Activated CD4-positive, alpha-beta T cell treated with anti-CD3 and anti-CD28 coated beads for 24 hours (primary cell): ENCODE measurements at places on chromosomes 1 and 21.

GRCh38 chr1:16191309-16191708 is 21.1 kb downstream of the ARHGEF19 start:
- no peak for DNase-seq

DNA sequence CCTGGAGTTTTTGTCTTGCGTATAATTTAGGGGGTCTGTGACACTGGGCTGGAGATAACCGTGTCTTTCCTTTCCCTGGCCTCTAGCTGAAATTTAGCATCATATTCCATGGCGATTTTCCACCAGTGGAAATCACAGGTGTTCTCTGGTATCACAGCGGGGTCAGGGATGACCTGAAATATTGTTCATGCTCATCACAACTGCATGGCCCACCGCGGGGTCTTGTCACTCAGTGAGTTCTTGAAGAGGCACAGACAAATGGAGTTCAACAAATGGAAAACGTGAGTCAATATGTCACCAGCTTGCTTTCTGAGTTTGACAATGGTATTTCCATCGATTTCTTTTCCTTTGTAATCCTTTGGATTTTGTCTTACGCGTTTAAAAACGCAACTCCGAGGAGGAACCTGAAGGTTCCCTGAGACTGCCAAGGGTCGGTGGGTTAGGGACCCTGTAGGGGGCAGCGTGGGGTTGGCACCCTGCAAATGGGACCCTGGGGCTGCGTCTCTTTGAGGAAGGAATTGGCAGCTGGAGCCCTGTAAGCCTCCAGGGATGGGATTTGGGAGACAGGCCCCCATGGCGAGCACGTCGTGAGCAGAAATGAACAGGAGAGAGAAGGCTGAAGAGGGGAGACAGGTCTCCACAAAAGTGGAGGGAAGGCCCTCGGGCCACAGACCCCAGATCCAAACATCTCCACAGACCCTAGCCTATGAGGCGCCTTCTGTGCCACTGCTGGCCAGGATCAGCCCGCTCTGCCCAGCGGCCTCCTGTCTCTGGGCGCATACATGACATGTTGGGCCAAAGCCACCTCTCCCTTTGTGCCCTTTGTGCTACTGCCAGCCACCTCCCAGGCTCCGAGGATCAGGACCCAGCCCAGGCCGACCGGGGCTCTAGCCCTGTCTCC is 32.1 kb upstream of the RUNX3 start:
- DNase-seq, result no peak

GRCh38 chr1:229121845-229122436 is 149.0 kb upstream of the RAB4A start:
- DNase-seq, result no peak

DNA sequence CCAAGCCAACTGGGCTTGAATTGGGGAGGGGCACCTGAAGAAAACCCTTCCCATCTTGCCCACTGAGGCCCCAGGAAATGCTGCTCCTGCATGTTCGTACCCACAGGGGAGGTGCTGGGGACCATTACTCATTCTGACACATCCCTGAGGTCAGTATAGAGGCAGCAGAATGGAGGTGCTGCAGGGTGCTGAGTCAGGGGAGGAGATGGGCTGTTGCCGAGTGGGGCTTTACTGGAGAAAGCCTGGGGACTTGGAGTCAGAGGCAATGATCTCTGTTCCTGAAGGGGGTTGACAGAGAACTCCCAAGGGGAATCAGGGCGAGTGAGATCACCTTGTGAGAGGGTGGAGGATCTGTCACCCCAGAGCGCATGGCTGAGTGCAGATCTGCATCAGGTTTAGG is 40.2 kb upstream of the KCNA10 start:
- DNase-seq, result no peak

- no peak for DNase-seq
Measured at GRCh38 chr21:35043549-35043948, 5.6 kb downstream of the RUNX1 start.

GRCh38 chr21:30882866-30883597 is 1.7 kb upstream of the KRTAP11-1 start:
- no peak for DNase-seq

DNA sequence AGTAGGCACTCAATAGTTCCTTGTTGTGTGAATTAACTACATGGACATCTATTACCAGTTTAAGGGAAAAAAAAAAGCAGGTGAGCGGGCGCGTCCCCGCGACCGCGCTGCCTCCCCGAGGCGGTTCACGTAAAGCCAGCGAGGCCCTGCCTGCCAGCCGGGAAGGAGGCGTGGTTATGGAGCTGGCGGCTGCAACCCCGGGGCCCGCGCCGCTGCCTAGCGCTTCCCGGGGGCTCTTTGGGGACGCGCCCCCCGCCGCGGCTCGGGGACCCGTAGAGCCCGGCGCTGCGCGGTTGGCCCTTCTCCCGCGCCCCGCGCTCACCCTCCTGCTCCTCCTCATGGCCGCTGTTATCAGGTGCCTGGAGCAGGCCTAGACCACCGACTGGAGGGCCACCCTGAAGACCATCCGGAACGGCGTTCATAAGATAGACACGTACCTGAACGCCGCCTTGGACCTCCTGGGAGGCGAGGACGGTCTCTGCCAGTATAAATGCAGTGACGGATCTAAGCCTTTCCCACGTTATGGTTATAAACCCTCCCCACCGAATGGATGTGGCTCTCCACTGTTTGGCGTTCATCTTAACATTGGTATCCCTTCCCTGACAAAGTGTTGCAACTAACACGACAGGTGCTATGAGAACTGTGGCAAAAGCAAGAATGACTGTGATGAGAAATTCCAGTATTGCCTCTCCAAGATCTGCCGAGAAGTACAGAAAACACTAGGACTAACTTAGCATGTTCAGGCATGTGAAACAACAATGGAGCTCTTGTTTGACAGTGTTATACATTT is 2.6 kb upstream of the CC2D1B start:
- peak; percentile 19 for DNase-seq

GRCh38 chr1:18820791-18821641 is 38.4 kb downstream of the TAS1R2 start:
- peak; percentile 50 for DNase-seq

- DNase-seq, result no peak
Measured at GRCh38 chr21:38804030-38804788, 1.5 kb upstream of the ETS2 start.

DNA sequence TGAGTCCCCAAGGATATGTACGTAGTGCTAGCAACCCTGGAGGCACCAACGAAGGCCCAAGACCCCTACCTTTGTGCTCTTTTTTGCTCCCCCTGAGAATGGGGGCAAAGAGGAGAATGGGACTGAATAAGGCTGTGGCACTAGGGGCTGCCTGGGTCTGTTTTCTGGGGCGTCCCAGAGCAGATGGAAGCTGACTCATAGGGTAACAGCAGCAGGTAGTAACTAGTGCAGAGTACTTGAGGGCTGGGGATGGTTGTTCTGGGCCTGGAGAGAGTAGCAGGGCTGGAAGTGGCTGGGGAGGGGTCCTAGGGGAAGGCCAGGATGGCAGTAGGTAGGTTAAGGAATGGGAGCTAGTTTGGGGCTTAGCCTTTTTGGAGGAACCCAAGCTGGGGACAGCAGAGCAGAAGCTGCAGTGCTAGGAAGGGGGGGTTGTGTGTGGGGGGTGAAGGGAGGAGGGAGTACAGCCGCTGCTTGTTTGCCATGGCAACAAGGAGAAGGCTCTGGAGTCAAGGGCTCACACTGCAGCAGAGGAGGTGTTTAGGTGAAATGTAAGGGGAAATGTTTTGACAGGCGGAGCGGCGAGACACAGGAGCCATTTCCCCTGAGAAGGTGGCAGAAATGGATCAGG is 1.8 kb downstream of the NCDN start:
- DNase-seq, result no peak

DNA sequence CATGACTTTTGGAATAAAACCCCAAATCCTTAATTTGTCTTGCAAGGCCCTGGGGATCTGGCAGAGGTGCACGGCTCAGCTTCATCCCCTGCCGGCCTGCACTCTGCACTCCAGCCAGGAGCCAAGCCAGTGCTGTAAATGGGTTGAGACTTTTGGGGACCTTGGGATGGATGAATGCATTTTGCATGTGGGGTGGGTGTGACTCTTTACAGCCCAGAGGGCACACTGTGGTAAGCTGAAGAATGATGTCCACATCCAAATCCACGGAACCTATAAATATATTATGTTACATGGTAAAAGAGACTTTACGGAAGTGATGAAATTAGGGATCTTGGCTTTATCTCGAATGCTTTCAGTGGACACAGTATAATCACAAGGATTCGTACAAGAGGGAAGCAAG is 177.8 kb downstream of the EDEM3 start:
- no peak for DNase-seq
